ENCODE measurements at places on chromosomes 5 and 9. TPM values are rescaled to one million over a fixed set of nuclear protein-coding genes. Genes with fewer than 3 reads are reported as not detected.

Gene FAXDC2
- 9.3 TPM for total RNA-seq

Gene IL5
- total RNA-seq, result not detected

Gene INSL4
- total RNA-seq, result 0.29 TPM

Gene PIP5K1B
- 9.8 TPM for total RNA-seq

- no peak for DNase-seq
- H3K36me3 ChIP-seq, result peaks cover 4% of the 10 kb centered on the region
- no peak overlapping the region for H3K27ac ChIP-seq
- no peak overlapping the region for H3K4me3 ChIP-seq
- H3K4me1 ChIP-seq, result no peaks in the 10 kb centered on the region
Measured at GRCh38 chr5:99005506-99005905, 76.7 kb upstream of the CHD1 start.

DNA sequence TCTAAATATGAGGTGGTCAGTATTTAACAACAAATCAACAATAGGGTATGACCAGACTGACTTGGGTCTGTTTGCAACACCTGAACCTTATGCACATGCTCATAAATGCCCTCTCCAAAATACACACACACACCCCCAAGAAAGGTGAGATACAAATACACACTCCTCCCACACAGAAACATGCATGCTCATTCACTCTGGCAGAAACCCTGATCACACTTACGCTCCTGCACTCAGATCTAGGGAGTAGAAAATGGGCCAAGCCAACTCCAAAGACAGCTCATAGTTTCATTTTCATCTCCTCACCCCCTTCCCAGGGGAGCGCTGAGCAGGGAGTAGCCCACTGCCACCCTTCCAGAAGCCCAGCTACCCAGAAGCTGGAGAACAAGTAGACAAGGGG lies 11.3 kb downstream of the TRIM7 start:
- peak overlapping the region; percentile 97 for H3K4me3 ChIP-seq
- peaks cover 26% of the 10 kb centered on the region for H3K27me3 ChIP-seq
- H3K27ac ChIP-seq, result no peak overlapping the region
- DNase-seq, result no peak
- H3K4me1 ChIP-seq, result peaks cover 9% of the 10 kb centered on the region
- peaks cover 4% of the 10 kb centered on the region for H3K36me3 ChIP-seq

DNA sequence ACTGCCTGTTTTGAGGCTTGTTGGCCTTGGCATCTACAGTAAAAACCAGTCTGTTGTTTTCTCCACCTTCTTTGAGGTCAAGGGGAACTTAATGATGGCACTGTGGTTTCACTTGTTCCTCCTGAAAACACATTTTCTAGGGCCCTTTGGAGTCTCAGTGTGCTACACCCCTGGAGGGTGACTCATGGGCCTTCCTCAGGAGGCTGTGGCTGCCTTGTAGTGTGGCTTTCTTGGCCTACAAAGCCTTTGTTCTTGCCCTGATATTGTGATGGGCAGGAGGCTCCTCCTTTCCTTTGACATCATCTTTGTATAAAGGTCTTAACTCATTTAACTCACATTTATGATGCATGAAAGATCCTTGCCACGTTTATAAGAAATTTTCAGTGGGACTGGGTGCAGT lies 56.3 kb upstream of the GPBP1 start:
- H3K36me3 ChIP-seq, result no peaks in the 10 kb centered on the region
- no peak overlapping the region for H3K4me3 ChIP-seq
- DNase-seq, result no peak
- H3K27ac ChIP-seq, result no peak overlapping the region
- no peaks in the 10 kb centered on the region for H3K27me3 ChIP-seq

GRCh38 chr5:179185941-179186411 lies 125.8 kb downstream of the ZNF354C start:
- H3K36me3 ChIP-seq, result no peaks in the 10 kb centered on the region
- no peaks in the 10 kb centered on the region for H3K27me3 ChIP-seq
- no peak for DNase-seq

Gene PCDHGB4
- 15.6 TPM for total RNA-seq

DNA sequence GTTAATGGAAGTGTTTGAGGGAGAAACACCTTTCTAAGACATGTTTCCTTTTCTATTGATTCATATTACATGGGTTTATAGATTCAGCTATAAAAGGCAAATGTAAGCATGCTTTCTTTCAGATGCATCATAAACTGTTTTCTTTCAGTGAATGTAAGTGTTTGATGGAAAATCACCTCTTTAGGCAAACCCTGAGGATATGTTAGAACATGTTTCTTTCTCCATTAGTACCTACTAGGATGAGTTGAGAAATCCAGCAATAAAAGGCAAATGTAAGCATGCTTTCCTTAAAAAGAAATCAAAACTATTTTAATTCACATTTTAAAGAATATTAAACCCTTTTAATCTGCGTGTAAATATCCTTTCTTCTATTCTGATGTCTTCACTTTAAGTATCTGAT lies 31.6 kb downstream of the FNIP1 start:
- H3K4me1 ChIP-seq, result no peaks in the 10 kb centered on the region
- no peak overlapping the region for H3K27ac ChIP-seq
- peaks cover 27% of the 10 kb centered on the region for H3K36me3 ChIP-seq
- no peak overlapping the region for H3K4me3 ChIP-seq
- H3K27me3 ChIP-seq, result no peaks in the 10 kb centered on the region

Gene NIM1K
- total RNA-seq, result 0.43 TPM

Gene ANKRD34B
- total RNA-seq, result 0.19 TPM

Gene FNBP1
- 54.1 TPM for total RNA-seq

- H3K4me1 ChIP-seq, result peaks cover 15% of the 10 kb centered on the region
- no peaks in the 10 kb centered on the region for H3K36me3 ChIP-seq
- no peak overlapping the region for H3K27ac ChIP-seq
- no peak overlapping the region for H3K4me3 ChIP-seq
Measured at GRCh38 chr5:127909066-127909465, 174.5 kb upstream of the SLC12A2 start.

- no peak overlapping the region for H3K4me3 ChIP-seq
- peaks cover 4% of the 10 kb centered on the region for H3K27me3 ChIP-seq
- peaks cover 2% of the 10 kb centered on the region for H3K4me1 ChIP-seq
- no peaks in the 10 kb centered on the region for H3K36me3 ChIP-seq
- no peak overlapping the region for H3K27ac ChIP-seq
Measured at GRCh38 chr5:52779213-52779612, 8.5 kb upstream of the ITGA1 start.

Gene ELAVL2
- total RNA-seq, result 11.6 TPM

GRCh38 chr5:170081616-170082015 lies 24.1 kb upstream of the FOXI1 start:
- no peak overlapping the region for H3K4me3 ChIP-seq
- H3K36me3 ChIP-seq, result no peaks in the 10 kb centered on the region
- H3K27me3 ChIP-seq, result peaks cover 43% of the 10 kb centered on the region
- H3K4me1 ChIP-seq, result no peaks in the 10 kb centered on the region
- H3K27ac ChIP-seq, result no peak overlapping the region

DNA sequence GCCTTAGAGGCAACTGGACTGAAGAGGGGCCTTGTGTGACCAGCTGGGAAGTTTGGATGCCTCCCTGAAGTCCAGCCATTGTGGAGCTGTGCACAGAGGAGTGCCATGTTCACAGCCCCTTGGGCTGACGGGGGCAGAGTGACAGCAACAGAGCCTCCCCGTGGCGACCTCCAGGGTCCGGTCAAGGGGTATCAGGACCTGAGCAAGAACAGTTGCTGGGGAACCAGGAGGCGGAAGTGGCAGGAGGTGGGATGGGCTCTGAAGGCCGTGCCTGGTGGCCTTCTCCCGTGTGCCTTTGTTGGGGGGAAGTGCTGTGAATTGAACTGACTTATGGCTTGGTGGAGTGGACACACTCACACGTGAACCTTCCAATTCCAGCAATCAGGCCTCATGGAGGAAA lies 14.0 kb downstream of the BNIP1 start:
- no peak for DNase-seq
- H3K4me1 ChIP-seq, result no peaks in the 10 kb centered on the region
- H3K4me3 ChIP-seq, result no peak overlapping the region

GRCh38 chr5:169796731-169797130 lies 159.7 kb downstream of the DOCK2 start:
- no peak overlapping the region for H3K27ac ChIP-seq
- no peaks in the 10 kb centered on the region for H3K36me3 ChIP-seq
- peaks cover 54% of the 10 kb centered on the region for H3K27me3 ChIP-seq
- H3K4me3 ChIP-seq, result no peak overlapping the region

DNA sequence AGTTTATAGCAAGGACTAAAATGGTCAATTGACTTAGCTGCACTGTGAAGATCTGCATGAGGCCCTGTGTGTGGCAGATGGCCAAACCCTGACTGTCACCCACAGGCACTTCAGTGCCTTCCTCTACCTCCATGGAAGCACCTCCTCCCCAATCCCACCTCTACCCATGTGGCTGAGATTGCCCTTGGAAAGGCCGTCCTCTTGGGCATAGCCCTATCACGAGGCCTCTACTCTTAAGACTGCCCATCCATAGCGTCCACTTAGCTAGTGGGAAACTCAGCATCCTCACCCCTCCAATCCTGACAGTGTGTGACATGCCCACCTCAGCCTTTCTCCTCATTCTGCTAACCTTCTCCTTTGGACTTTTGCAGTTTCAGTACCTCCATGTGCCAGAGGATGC lies 510.2 kb downstream of the BNC2 start:
- peaks cover 4% of the 10 kb centered on the region for H3K4me1 ChIP-seq
- DNase-seq, result no peak
- no peaks in the 10 kb centered on the region for H3K36me3 ChIP-seq
- no peak overlapping the region for H3K4me3 ChIP-seq

DNA sequence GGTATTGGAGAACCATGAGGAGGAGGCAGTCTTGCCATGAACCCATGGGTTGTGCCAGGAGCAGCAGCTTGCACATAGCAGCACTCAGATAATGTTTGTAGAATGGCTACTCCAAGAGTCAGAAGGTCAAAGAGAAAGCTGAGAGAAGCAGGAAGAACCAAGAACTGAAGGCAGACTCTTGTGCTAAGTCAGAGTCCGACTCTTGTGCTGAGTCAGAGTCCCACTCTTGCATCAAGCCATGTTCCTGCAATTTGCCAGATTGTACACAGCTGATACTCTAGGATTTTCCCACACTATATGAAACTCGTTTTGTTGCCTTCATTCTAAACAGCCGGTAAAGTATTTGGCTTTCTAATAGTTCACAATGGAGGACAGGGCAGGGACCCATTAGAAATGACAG lies 26.2 kb upstream of the HSPA9 start:
- no peaks in the 10 kb centered on the region for H3K36me3 ChIP-seq
- no peaks in the 10 kb centered on the region for H3K27me3 ChIP-seq
- no peak overlapping the region for H3K4me3 ChIP-seq
- no peak overlapping the region for H3K27ac ChIP-seq
- no peak for DNase-seq

Gene ANKRD20A1
- 3.3 TPM for total RNA-seq

Data from type B pancreatic cell (in vitro differentiated cells).